ENCODE measurements at places on chromosomes 6 and 20. TPM values are rescaled to one million over a fixed set of nuclear protein-coding genes. Genes with fewer than 3 reads are reported as not detected.
A peak's percentile ranks its signal among the peaks of the same experiment; 100 is the strongest.

DNA sequence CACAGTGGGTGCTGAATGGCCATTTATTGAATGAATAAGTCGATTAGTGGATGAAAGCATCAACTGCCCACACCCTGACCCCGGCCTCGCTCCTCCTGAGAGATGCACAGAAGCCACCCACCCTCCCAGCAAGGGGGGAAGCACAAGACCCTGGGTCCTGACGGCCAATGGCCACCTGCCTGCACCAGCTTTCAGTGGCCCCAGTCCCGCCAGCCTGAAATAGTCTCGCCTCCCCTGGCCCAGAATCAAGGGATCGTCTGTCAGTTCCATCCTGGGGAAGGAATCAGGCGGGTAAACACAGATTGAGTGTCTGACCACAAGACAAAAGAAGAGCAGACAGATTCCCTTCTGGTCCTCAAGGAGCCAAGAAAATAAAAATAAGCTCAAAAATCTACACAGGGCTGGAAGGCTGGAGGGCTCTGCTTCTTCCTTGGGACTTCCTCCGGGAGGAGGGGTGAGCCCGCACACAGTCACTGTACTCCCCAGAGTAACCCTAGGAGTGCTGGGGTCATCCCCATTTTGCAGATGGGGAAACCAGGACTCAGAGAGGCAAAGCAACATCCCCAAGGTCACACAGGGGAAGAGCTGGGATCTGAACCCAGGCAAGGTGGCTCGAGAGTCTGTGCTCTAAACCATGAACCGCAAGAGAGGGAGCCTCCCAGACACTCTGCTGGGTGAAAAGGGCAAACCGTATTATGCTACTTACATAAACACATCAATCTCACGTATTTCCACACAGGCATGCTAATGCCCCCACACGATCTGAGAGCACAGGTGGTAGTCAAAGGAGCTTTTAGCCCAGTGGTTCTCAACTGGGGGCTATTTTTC is 7.8 kb downstream of the PREX1 start:
- DNase-seq: no peak

DNA sequence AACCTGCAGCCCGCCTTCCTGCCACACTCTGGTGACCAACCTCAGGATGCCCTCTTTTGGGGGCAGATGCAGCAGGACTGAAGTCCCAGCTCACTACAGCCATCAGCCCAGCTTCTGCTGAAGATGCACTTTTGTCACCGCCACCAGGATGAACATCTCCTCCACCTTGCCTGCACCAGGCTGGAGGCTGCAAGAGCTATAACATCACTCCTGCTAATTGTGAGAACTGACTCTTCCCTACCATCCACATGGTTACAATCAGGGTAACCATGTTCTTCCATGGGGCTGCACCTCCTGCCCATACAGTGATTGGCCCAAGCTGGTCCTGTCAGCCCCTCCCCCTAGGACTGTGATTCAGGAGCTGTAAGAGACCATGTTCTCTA is 2.0 kb upstream of the ACTL10 start:
- DNase-seq: no peak

DNA sequence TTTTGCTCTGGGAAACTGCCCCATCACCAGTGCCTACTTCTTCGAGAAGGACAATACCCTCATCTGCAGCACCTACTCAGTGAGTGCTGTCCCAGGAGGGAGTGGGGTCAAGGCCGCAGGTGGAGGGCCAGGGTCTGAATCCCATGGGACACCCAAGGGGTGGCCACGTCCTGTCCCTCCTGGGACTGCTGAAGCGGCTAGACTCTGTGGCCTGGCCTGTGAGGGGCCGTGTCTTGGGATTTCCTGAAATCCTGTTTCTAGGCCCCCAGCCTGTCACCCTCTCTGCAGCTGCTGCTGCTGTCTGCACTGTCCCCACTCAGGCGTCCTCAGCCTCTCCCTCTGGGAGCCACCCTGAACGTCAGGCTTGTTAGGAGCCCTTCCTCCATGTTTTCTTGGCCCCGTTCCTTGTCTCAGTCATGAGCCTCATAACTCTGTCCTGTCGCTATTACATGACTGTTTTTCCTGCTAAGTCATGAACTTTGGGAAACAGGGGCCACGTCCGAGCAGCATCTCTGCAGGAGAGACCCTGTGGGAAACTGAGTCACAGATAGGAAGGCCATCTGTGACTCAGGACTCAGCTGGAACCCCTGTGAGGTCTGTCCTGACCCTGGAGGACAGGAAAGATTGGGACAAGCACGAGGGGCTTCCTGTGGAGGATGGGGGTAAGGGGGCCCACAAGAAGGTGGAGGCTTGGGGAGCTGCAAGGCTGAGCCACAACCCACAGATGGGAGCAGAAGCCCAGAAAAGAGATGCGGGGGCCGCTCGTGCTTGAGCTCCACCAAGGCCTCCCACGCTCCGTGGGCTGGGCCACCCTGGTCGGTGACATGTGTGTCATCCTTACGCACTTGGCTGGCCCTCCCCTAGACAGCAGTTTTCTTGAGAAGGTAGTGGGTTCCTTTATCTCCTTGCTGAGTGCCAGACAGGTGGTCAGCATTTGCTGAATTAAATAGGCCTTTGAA is 49.9 kb downstream of the EFCAB8 start:
- no peak for DNase-seq

DNA sequence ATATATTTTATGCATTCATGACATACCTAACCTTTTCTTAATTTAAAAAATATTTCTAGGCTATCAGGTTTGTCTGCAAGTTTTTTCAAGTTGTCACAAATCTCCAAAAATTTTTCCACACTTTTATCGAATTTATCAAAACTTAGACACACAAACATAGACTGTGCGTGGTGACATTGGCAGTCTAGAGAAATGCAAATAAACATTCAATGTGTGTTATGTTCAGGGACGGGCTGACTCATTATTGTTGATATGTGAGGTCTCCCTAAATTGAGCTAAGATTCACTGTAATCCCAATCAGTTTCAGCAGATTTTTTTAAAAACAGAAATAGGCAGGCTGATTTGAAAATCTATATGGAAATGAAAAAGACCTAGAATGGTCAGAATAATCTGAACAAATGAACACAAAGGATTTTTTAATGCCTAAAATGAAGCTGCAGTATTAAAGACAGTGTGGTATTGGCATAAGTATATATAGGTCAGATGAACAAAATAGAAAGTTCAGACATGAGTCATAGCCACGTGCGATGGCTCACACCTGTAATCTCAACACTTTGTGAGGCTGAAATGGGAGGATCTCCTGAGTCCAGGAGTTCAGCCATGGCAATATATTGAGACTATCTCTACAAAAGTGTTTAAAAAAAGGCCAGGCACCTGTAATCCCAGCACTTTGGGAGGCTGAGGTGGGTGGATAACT is 19.2 kb downstream of the BLTP3A start:
- no peak for DNase-seq

- no peak for DNase-seq
Measured at GRCh38 chr6:54802775-54803634, 43.6 kb upstream of the FAM83B start.

GRCh38 chr20:40326784-40327183 is 362.3 kb downstream of the MAFB start:
- no peak for DNase-seq

DNA sequence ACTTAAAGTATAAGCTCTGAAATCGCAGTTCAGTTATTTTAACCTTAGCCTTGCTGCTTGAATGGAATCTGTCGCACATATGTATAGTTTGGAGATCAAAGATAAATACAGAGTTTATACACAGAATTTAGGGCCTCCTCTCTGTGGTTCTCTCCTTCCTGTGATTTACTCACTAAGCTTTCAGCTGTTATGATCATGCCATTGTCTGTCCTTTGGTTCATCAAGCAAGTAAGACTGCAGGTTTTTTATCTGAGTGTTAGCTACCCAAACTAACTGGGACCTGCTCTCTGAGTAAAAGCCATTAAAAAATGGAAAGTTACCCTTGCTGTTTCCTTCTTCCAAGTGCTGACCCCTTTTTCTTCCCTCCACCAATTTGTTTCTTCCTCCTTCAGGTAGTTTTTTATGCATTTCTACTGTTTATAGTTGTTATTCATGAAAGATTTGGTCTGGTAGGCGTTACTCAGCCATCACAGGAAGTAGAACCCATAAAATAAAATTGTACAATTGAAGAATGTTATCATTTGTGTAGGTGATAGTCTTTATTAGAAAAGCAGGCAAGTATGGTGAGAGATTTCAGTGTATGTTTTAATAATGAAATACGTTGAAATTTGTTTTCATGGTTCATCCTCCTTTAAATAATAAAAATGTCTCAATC is 33.7 kb upstream of the SUMO4 start:
- no peak for DNase-seq

DNA sequence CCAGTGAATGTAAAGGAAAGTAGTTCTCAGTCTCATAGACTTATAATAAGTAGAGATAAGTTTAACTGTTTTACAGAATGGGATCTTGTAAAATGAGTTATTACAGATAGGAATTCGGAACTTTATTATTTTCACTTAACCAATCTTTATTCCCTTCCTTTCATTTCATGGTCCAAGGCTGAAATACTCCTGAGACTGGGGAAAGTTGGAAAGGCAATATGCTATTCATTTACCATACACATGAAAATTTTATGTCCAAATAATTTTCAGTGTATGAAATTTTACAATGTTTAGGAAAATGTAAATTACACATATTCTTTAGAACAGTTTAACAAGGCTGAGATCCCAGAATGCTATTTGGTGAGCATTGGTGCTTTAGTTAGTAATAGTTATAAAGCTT is 62.3 kb downstream of the HMGCLL1 start:
- no peak for DNase-seq

GRCh38 chr20:59988141-59988540 is 29.9 kb downstream of the CDH26 start:
- no peak for DNase-seq

DNA sequence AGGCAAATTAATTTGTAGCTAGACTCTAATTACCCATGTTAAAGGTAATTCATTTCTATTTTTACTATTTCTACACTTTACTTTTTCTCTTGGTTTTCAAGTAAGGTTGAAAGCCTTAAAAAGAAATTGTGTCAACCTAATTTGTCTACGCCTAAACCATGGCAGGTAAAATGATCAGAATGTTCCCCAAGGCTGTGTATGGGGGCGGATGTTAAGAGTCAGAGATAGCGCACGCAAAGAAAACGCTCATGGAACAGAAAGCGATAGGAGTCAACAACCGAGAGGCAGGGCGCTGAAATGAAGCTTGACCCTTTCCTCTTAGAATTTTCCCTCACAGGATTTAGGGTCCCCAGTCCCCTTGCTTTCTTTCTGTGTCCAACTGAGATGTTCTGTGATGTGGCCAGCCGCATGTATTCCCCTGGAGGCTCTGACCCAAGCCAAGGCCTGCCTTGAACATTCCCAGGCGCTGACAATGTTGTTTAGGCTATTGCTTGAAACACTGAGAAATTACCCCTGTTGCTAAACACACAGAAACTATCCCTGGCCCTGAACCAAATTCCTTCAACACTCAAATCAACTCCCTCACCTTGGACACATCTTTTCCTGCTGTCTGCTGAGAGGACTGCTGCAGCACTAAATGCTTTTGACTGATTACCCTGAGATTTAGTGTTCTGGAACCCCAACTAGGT is 10.9 kb downstream of the PSMB1 start:
- no peak for DNase-seq

GRCh38 chr6:90495216-90495817 is 91.6 kb downstream of the MAP3K7 start:
- no peak for DNase-seq

GRCh38 chr20:25150016-25150415 is 45.5 kb upstream of the ENTPD6 start:
- peak; percentile 75 for DNase-seq

DNA sequence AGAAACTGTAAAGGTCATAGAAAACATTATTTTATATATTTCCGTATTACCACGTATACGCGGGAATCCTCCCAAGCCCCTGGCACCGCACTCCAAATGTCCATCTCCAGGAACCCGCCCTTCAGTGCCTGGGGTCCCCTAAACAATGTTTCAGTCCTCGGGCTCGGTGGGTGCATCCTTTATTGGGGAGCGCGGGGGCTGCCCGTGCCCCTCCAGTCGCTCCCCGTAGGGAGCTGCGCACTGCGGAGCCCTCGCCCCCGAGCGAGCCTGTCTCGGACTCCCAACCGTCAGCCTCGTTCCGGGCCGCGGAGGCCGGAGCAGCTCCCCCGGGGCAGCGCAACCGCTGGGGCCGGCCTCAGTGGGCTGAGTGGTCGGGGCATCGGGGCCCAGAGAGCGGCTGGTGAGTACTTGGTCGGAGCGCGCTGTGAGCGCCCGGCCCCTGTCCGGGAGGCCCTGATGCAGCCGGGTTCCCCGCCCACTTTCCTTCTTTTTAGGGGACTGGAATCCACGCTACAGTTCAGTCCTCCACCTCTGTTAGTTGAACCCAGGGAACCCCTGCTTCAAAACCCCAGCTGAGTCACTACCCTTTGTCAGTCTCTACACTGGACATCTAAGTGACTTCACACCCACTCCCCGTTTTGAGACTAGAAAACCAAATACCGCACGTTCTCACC is at the start of gene DNAH8:
TSS of gene DNAH8 (plus strand) at position 296 of the 674 bp plus-strand sequence. CDS start 7,499 bp downstream, outside the sequence.
- no peak for DNase-seq

The RRAGD gene
- 49.1 TPM for polyA plus RNA-seq

The SLA2 gene
- 0.27 TPM for polyA plus RNA-seq

The RGS17 gene
- 17.9 TPM for polyA plus RNA-seq

The JPH2 gene
- polyA plus RNA-seq: 1.6 TPM

The OPRM1 gene
- polyA plus RNA-seq: 2.5 TPM

The WFDC5 gene
- polyA plus RNA-seq: 0.33 TPM

The RAMACL gene
- polyA plus RNA-seq: 0.18 TPM
